ENCODE measurements at places on chromosomes 3 and 15. TPM values are rescaled to one million over a fixed set of nuclear protein-coding genes. Genes with fewer than 3 reads are reported as not detected.

The MESP2 gene
- polyA plus RNA-seq: 0.53 TPM

The CPEB1 gene
- 2.4 TPM for polyA plus RNA-seq

The CHDH gene
- 7.3 TPM for polyA plus RNA-seq

DNA sequence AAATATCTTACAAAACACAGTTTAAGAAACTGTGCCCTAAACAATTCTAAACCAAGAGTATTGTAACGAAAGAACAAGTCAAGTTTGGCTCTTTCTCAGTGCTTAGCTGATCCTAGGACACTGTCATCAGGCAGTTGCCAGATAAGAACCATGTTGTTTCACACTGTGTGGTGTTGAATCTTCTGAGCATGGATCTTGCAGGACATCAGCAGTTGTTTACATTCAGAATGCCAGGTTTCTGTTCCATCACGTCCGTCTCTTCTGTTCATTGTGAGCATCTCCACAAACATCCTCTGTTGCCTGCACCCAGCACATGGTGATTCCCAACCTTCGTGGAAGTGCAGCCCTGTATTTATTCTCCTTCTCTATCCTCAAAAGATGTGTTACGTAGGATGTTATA lies 67.9 kb downstream of the DCUN1D1 start:
- DNase-seq: no peak

- no peak for DNase-seq
These were observed 107.7 kb upstream of the RPL32 start for GRCh38 chr3:12948891-12949711.

DNA sequence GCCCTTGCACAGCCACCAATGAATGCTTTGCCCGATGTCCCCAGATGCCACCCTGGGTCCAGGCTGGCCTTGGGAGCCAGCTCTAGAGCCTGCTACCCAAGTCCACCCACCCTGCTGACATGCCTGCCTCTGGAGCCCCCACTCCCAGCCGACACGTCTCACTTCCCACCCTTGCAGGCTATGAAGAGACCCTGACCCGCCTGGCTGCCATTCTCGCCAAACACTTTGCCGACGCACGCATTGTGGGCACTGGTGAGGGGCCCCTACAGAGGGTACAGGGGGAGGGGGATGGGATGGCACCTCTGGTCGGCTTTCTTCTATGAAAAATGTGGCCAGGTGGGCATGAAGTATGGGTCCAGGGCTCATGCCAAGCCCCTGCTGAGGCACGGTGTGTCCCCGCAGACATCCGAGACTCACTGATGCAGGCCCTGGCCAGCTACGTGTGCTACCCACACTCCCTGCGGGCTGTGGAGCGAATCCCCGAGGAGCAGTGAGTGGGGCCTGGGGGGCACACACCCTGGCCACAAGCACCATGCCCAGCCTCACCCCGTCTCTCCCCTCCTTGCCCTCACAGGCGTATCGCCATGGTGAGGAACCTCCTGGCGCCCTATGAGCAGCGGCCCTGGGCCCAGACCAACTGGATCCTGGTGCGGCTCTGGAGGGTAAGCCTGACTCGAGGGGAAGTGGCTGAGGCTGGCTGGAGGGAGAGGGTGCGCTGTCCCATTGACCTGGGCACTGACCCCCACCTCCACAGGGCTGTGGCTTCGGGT lies 6.0 kb downstream of the AMIGO3 start:
- DNase-seq: no peak

- no peak for DNase-seq
These were observed 48.5 kb upstream of the RASGRP1 start for GRCh38 chr15:38613085-38613484.

GRCh38 chr15:89822951-89823711 lies 8.5 kb upstream of the ANPEP start:
- no peak for DNase-seq
